GM13977 (cell line): ENCODE measurements at places on chromosomes 2 and 18.

- DNase-seq: peak; percentile 44
Observed at GRCh38 chr18:31657823-31658669, 26.3 kb downstream of the B4GALT6 start.

- DNase-seq: no peak
Observed at GRCh38 chr2:29065068-29065811, 9.1 kb downstream of the PCARE start.

- DNase-seq: no peak
Observed at GRCh38 chr18:693466-694187, 18.8 kb downstream of the ENOSF1 start.

GRCh38 chr2:218218268-218219185, 1.5 kb downstream of the ARPC2 start:
- peak; percentile 72 for DNase-seq

GRCh38 chr2:190791347-190791975, 89.2 kb upstream of the GLS start:
- no peak for DNase-seq

DNA sequence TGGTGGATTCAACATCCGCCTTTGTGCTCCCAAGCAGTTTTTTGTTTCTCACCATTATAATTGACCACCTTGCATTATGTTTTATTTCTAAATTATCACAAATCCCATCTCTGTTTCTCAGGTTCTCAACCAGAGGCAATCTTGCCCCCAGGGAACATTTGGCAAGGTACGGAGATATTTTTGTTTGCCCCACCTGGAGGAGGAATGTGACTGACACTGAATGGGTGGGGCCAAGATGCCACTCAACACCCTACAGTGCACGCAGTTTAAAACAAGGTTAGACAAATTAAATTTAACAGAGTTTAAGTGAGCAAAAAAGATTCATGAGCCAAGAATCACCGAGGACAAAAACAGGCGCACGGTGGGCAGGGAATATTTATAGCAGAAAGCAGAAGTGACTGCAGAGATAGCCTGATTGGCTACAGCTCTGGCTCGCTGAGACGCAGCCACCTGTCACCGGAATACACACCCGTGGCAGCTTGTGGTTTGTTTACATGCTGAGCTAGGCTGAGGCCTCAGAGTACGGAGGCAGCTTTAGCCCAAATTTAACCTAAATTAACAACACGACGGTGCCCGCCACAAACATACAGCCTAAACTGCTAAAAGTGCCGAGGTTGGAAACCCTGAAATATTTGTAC, 150.0 kb upstream of the ALKAL2 start:
- DNase-seq: peak; percentile 77

DNA sequence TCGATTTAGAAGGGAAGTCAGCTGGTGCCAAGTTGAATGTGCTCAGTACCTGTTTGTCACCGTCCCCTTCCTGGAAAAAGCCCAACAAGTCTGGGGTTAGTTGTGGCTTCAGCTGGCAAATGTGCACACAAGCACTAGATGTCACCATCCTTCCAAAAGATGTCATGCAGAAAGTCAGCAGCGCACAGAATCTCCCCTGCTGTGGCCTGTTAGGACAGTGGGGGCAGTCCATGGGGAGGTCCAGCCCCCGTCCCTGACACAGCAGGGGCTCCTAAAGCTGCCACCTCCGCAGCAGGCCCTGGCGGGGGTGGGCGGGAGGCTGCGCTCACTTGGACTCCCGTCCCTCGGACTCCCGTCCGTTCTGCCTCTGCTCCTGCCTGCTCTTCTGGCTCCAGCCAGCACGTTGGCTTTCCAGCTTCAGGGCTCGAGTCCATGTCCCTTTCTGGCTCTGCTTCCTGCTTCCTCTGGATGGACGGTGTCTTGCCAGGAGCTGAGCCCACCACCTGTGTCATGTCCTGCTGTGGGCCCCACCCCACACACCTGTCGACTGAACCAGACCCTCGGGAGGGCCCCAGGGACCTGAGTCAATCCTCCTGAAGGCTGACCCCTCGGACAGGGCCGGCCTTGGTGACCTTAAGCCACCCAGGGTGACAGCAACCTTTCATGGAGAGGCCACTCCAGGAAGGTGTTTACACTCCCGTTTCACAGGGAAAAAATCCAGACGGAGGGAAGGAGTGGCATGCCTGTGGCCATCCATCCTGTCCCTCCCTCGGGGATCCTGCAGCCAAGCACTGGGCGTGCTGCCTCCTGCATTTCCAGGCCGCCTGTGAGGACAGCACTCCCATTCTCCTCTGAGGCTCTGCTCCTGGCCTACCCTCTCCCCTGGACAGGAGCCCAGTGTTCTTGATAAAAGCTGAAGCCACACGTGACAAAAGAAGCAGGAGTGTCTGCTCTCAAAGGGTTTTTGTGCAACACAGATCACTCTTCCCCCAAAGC, 8.5 kb downstream of the RAB17 start:
- peak; percentile 68 for DNase-seq

DNA sequence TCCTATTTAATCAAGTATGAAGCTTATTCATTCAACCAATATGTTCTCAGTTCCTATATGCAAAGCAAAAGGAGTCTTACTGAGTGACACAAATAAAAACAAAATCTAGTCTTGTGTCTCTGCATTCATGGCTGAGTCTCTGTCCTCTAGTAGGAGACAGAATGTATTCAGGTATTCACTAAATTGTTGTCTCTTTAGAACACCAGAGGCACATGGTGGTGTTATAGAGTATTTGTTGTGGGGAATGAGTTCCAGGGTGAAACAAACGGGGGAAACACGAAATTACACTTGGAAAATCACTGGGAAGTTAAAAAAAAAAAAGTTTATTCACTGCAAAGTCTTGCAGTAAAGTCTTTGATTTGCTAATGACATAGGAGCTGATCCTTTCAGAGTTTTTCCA, 131.7 kb upstream of the FSHR start:
- DNase-seq: no peak

GRCh38 chr2:105604938-105605337, 139.8 kb upstream of the NCK2 start:
- DNase-seq: no peak

DNA sequence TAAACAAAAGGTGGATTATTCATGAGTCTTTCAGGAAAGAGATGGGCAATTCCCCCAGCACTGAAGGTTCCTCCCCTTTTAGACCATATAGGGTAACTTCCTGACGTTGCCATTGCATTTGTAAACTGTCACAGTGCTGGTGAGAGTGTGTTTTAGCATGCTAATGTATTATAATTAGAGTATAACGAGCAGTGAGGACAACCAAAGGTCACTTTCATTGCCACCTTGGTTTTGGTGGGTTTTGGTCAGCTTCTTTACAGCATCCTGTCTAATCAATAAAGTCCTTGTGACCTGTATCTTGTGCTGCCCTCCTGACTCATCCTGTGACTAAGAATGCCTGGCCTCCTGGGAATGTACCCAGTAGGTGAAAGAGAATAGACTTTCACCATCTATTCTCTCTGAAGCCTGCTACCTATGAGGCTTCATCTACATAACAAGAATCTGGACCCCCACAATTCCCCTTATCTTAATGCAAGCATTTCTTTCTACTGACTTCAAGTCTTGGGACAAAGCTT, 148.7 kb downstream of the CABLES1 start:
- no peak for DNase-seq
